BJ (cell line): ENCODE measurements at places on chromosomes 6 and 20.

GRCh38 chr6:54515713-54516112 lies 207.5 kb downstream of the TINAG start:
- DNase-seq, result no peak

- no peak for DNase-seq
Observed at GRCh38 chr20:19605786-19606485, 152.1 kb upstream of the RIN2 start.

GRCh38 chr6:53436526-53437303 lies 88.0 kb upstream of the ELOVL5 start:
- no peak for DNase-seq

- DNase-seq, result no peak
Observed at GRCh38 chr6:154996841-154997311, 1.8 kb downstream of the TIAM2 start.
